ENCODE measurements at places on chromosomes 6 and 20. TPM values are rescaled to one million over a fixed set of nuclear protein-coding genes. Genes with fewer than 3 reads are reported as not detected.
A peak's percentile ranks its signal among the peaks of the same experiment; 100 is the strongest.

MAPK13 gene
- 6.8 TPM for total RNA-seq

IMPG1 gene
- not detected for total RNA-seq

AVP gene
- not detected for total RNA-seq

SLC17A3 gene
- total RNA-seq: not detected

SIRPB1 gene
- total RNA-seq: 1.4 TPM

GRCh38 chr6:113659762-113660404 lies 197.3 kb upstream of the MARCKS start:
- H3K4me1 ChIP-seq: no peaks in the 10 kb centered on the region
- H3K27ac ChIP-seq: no peak overlapping the region
- no peaks in the 10 kb centered on the region for H3K27me3 ChIP-seq
- DNase-seq: no peak
- no peaks in the 10 kb centered on the region for H3K36me3 ChIP-seq

GRCh38 chr20:4894981-4895381 lies 106.3 kb downstream of the SLC23A2 start:
- peaks cover 12% of the 10 kb centered on the region for H3K36me3 ChIP-seq
- no peak for DNase-seq
- no peaks in the 10 kb centered on the region for H3K27me3 ChIP-seq
- H3K4me1 ChIP-seq: peaks cover 28% of the 10 kb centered on the region

DNA sequence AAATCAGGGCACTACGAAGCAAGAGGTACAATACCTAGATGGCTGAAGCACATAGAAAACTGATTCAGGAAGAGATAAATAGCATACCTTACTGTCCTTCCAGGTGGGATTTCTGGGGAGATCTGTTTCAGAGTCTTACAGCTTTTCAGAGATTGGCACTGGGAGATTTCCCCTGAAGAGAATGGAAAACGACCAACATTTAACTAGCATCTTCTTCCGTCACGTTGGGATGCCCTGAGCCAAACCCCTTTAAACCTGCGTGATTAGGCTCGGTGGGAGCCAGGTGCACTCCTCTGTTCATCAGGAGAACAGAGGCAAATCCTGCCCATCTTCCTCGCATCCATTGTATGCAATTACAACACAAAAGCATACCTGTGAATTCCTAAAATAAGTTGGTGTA lies 614.5 kb downstream of the HDGFL1 start:
- H3K4me3 ChIP-seq: no peak overlapping the region
- no peaks in the 10 kb centered on the region for H3K27me3 ChIP-seq
- H3K36me3 ChIP-seq: no peaks in the 10 kb centered on the region
- H3K27ac ChIP-seq: no peak overlapping the region
- peaks cover 4% of the 10 kb centered on the region for H3K4me1 ChIP-seq

- DNase-seq: no peak
- no peaks in the 10 kb centered on the region for H3K36me3 ChIP-seq
- H3K4me3 ChIP-seq: no peak overlapping the region
- H3K27me3 ChIP-seq: no peaks in the 10 kb centered on the region
- no peaks in the 10 kb centered on the region for H3K4me1 ChIP-seq
Observed at GRCh38 chr6:5042436-5042835, 38.6 kb upstream of the RPP40 start.

- H3K4me3 ChIP-seq: no peak overlapping the region
- no peak overlapping the region for H3K27ac ChIP-seq
- no peak for DNase-seq
- no peaks in the 10 kb centered on the region for H3K27me3 ChIP-seq
- H3K4me1 ChIP-seq: no peaks in the 10 kb centered on the region
- H3K36me3 ChIP-seq: no peaks in the 10 kb centered on the region
Observed at GRCh38 chr20:8964959-8965562, 103.8 kb upstream of the PLCB4 start.

GRCh38 chr6:112116221-112116620 lies 28.8 kb downstream of the FAM229B start:
- peaks cover 12% of the 10 kb centered on the region for H3K4me1 ChIP-seq
- DNase-seq: no peak
- H3K27me3 ChIP-seq: no peaks in the 10 kb centered on the region
- H3K4me3 ChIP-seq: no peak overlapping the region
- no peak overlapping the region for H3K27ac ChIP-seq

DNA sequence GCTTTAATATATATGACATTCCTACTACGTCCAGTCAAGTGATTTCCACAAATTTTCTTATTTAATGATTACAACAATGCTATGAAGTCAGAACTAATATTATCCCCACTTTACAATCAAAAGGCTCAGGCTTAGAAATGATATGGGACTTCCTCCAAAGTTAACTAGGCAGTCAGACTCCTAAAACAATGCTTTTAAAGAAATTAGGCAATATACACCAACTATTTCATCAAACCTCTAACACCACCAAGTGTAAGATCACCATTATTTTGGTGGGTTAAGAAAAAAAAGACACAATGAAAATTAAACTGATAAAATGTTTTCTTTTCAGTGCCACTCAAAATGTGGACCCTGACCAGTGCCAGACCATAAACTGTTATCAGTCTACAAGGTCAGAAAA lies 256.1 kb upstream of the RUNX2 start:
- H3K27ac ChIP-seq: peak overlapping the region; percentile 89
- H3K4me1 ChIP-seq: peaks cover 24% of the 10 kb centered on the region
- H3K36me3 ChIP-seq: no peaks in the 10 kb centered on the region
- DNase-seq: no peak

DNA sequence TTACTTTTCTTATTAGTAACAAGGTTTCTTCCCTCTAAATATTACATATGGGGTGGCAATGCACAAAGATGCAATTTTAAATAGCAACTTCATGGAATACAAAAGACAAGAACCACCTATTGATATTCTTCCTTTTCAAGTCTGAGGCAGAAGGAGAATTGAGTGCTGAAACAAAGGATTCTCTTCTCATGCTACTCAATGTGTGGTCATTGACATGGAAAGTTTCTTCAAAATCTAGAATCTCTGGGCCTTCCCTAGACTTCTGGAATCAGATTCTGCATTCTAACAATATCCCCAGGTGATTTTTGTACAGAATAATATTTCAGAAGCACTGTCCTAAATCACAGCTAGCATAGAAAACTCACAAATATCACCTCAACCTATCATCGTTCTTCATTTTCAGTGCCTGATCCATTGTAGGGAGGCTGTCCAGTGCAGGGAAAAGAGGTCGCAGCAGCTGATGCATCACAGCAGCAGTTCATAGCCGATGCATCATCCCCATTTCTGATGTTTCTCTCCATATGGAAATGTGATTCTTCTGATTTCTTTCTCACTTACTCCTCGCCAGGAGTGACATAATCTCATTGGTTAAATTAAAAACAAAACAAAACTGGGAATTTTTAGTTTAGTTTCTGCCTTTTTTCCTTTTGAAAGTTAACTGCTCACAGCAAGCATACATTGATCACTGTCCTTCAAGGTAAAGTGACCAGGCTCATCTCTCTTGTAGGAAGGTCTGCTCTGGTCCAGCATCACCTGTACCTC lies 139.5 kb upstream of the FAM83B start:
- no peaks in the 10 kb centered on the region for H3K27me3 ChIP-seq
- DNase-seq: no peak
- H3K36me3 ChIP-seq: no peaks in the 10 kb centered on the region
